ENCODE measurements at places on chromosomes 6 and 20. TPM values are rescaled to one million over a fixed set of nuclear protein-coding genes. Genes with fewer than 3 reads are reported as not detected.

DNA sequence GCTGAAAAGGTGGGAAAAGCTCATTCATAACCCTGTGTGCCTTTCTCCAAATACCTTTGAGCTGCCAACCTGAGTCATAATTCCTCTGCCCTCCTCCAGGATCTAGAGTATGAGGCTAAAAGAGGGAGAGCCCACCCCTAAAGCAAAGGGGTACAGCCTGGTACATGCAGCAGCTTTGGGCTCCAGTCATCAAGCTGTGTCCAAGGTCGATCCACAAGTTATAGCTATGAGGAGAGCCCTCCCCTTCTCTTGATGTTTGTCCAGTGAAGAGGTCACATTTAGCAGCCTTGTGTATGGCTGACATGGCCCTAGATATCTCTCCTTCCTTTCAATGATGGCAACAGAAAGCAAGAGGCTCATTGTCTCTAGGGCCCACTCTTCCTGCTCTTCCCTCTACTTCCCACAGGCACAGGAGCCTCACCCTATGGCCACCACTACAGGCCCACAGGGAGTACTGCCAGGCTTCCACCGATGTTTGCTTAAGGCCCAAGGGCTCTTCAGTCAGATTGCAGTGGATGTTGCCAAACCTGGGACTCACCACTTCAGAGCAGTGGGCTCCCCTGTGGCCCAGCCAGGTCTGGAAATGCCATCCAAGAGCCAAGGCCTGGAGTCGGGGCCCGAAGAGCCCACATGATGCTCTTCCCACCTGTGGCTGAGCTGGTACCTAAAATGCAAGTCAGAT, 176.8 kb downstream of the CD83 start:
- no peaks in the 10 kb centered on the region for H3K27me3 ChIP-seq
- no peak overlapping the region for H3K4me3 ChIP-seq
- no peaks in the 10 kb centered on the region for H3K36me3 ChIP-seq
- H3K27ac ChIP-seq, result no peak overlapping the region

DNA sequence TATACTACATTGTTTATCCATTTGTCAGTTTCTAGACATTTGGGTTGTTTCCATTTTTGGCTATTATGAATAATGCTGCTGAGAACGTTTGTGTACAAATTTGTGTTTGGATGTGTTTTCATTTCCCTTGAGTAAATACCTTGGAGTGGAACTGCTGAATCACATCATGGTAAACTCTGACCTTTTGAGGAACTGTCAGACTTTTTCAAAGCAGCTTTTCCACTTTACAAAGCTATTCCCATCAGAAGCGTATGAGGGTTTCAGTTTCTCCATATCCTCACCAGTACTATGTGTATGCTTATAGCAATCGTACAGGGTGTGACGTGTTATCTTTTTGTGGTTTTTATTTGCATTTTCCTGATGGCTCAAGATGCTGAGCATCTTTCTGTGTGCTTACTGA, 103.7 kb downstream of the MYO6 start:
- H3K4me3 ChIP-seq, result no peak overlapping the region
- no peak overlapping the region for H3K27ac ChIP-seq
- H3K27me3 ChIP-seq, result no peaks in the 10 kb centered on the region
- no peaks in the 10 kb centered on the region for H3K36me3 ChIP-seq
- no peak for DNase-seq
- H3K4me1 ChIP-seq, result peaks cover 23% of the 10 kb centered on the region

- no peaks in the 10 kb centered on the region for H3K27me3 ChIP-seq
- no peaks in the 10 kb centered on the region for H3K4me1 ChIP-seq
- H3K4me3 ChIP-seq, result no peak overlapping the region
- no peak for DNase-seq
- H3K27ac ChIP-seq, result no peak overlapping the region
- no peaks in the 10 kb centered on the region for H3K36me3 ChIP-seq
Measured at GRCh38 chr6:51536728-51537127, 550.7 kb downstream of the PKHD1 start.

GRCh38 chr6:12289365-12289919, 719 bp upstream of the EDN1 start:
- peak; percentile 18 for DNase-seq
- peaks cover 1% of the 10 kb centered on the region for H3K36me3 ChIP-seq
- peaks cover 29% of the 10 kb centered on the region for H3K4me1 ChIP-seq

GRCh38 chr20:8656335-8656734, 412.6 kb upstream of the PLCB4 start:
- no peak overlapping the region for H3K4me3 ChIP-seq
- no peak overlapping the region for H3K27ac ChIP-seq

DNA sequence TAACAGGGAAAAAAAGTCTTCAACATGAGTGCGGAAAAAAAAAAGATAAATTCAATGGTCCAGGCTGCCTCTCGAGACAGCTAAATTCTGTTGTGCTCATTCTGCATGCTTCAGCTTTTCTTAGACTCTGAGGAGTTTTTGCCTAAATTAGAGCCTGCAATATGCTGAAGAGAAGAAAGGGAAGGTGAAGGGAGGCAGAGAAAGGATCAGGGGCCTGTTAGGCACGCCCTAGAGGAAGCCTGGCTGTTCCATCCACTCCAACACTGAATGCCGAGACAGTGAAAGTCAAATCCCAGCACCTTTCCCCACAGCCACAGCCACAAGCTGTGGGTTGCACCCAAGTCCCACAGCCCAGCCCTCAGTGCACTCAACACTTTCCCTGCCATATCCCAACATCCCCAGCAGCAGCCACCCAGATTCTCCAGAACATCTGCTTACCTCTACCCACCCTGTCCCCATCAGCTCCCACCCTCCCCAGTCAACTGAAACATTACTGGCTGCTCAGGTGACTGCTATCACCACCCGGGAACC, 37.3 kb downstream of the PREX1 start:
- no peak overlapping the region for H3K27ac ChIP-seq
- no peak overlapping the region for H3K4me3 ChIP-seq
- peaks cover 6% of the 10 kb centered on the region for H3K27me3 ChIP-seq
- H3K4me1 ChIP-seq, result no peaks in the 10 kb centered on the region
- no peak for DNase-seq
- no peaks in the 10 kb centered on the region for H3K36me3 ChIP-seq

GRCh38 chr6:139390447-139390846, 16.0 kb upstream of the CITED2 start:
- H3K4me3 ChIP-seq, result no peak overlapping the region
- no peak for DNase-seq
- H3K27me3 ChIP-seq, result no peaks in the 10 kb centered on the region
- H3K36me3 ChIP-seq, result no peaks in the 10 kb centered on the region
- H3K27ac ChIP-seq, result no peak overlapping the region

GRCh38 chr6:44463728-44464450, 76.4 kb downstream of the CDC5L start:
- no peak overlapping the region for H3K4me3 ChIP-seq
- peaks cover 14% of the 10 kb centered on the region for H3K27me3 ChIP-seq
- H3K27ac ChIP-seq, result no peak overlapping the region
- no peaks in the 10 kb centered on the region for H3K36me3 ChIP-seq
- H3K4me1 ChIP-seq, result peaks cover 23% of the 10 kb centered on the region

- no peak overlapping the region for H3K4me3 ChIP-seq
- H3K27ac ChIP-seq, result no peak overlapping the region
- H3K27me3 ChIP-seq, result no peaks in the 10 kb centered on the region
- no peak for DNase-seq
- H3K36me3 ChIP-seq, result no peaks in the 10 kb centered on the region
Measured at GRCh38 chr6:6314596-6314995, 5.9 kb downstream of the F13A1 start.

DNA sequence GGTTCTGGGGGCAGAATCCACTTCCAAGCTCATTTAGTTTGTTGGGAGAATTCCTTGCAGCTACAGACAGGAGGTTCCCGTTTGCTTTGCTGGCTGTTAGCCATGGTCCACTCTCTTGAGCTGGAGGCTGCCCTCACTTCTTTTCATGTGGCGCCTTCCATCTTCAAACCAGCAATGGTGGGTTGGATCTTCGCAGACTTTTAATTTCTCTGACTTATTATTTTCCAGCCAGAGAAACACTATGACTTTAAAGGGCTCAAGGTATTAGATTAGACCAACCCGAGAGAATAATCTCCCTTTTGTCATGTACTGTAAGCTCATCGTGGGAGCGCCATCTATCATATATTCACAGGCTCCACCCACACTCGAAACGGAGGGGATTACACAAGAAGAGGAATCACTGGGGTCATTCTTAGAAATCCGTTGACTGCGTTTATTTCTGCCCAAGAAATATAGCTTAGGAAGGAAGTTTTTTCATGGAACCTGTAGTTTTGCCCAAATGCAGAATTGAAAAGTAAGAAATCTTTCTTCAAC, 38.9 kb downstream of the SAMD5 start:
- H3K36me3 ChIP-seq, result no peaks in the 10 kb centered on the region
- H3K4me1 ChIP-seq, result no peaks in the 10 kb centered on the region
- H3K27me3 ChIP-seq, result no peaks in the 10 kb centered on the region
- H3K4me3 ChIP-seq, result no peak overlapping the region
- no peak for DNase-seq
- H3K27ac ChIP-seq, result no peak overlapping the region

DNA sequence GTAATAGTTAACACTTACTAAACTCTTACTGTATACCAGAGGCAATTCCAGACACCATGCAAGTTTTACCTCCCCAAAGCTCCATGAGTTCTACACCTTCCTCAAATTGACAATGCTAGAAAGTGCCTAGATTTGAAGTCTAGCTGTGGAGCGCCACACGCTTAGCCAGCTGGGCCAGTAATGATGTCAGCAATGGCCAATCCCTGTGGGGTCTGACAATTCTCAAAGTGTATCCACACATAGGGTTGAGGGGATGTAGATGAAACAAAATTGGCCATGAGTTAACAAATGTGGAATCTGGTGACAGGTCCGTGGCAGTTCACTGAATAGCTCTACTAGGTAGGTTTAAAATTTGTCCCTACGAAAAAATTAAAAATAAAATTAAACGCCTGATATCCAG, 1.3 kb downstream of the ZNF343 start:
- H3K4me3 ChIP-seq, result peak overlapping the region; percentile 88
- H3K36me3 ChIP-seq, result no peaks in the 10 kb centered on the region
- no peak overlapping the region for H3K27ac ChIP-seq
- DNase-seq, result no peak

GRCh38 chr20:24745206-24745605, 203.9 kb upstream of the CST7 start:
- H3K27ac ChIP-seq, result no peak overlapping the region
- H3K27me3 ChIP-seq, result no peaks in the 10 kb centered on the region
- no peak for DNase-seq
- no peaks in the 10 kb centered on the region for H3K4me1 ChIP-seq
- no peaks in the 10 kb centered on the region for H3K36me3 ChIP-seq

- no peak overlapping the region for H3K4me3 ChIP-seq
- no peak for DNase-seq
- no peak overlapping the region for H3K27ac ChIP-seq
Measured at GRCh38 chr6:251920-252319, 40.4 kb upstream of the DUSP22 start.

DNA sequence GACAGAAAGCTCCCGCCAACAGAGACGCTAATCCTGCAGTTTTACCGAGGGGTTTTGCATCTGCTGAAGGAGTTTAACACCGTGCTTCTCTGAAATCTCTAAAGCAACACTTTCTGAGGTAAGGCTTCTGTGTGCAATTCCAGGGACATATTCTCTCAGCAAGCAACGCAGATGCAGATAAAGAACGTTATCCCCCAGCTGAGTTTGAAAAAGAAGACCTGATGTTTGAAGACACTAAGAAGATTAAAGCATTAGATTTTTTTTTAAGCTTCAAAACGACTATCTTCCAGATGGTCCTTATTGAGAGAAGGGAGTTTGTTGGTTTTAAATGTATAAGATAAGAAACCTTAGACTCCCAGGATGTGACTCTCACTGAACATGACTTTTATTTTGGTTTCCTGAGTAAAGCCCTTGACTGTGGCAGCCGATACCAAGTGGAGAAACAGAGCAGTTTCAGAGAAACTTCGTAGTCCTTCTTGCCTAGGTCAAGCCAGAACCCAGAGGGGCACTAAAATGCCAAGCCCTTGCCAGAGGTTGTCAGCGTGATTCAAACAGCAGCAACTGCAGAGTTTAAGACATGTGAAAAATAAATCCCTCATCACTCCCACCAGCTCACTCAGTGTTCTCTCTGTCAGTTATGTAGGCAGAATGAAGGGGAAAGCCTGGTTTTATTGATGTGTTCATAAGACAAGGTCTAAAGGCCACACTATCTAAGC, 353.3 kb upstream of the CNR1 start:
- no peaks in the 10 kb centered on the region for H3K27me3 ChIP-seq
- H3K4me1 ChIP-seq, result no peaks in the 10 kb centered on the region
- H3K36me3 ChIP-seq, result no peaks in the 10 kb centered on the region
- H3K27ac ChIP-seq, result no peak overlapping the region

DNA sequence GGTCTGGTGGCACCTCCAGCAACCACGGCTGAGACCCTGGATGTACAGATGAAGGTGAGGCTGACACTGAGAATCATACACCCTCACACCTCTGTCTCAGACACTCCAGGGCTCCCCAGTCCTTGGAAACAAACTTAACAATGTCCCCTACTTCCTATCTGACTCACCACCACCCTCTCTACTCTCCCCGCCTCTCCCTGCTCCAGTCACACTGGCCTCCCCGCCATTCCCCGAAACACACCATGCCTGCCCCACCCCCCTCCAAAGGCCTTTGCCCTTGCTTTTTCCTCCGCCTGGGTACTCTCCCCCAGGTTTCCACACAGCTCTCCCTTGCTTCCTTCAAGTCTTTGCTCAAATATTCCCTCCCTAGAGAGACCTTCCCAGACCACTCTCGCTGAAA, 16.3 kb downstream of the BPI start:
- H3K4me1 ChIP-seq, result no peaks in the 10 kb centered on the region
- H3K36me3 ChIP-seq, result no peaks in the 10 kb centered on the region
- H3K4me3 ChIP-seq, result no peak overlapping the region
- peaks cover 3% of the 10 kb centered on the region for H3K27me3 ChIP-seq
- H3K27ac ChIP-seq, result no peak overlapping the region

- peak; percentile 69 for DNase-seq
- H3K27ac ChIP-seq, result no peak overlapping the region
- no peak overlapping the region for H3K4me3 ChIP-seq
- no peaks in the 10 kb centered on the region for H3K4me1 ChIP-seq
Measured at GRCh38 chr6:122381494-122382265, 17.8 kb upstream of the HSF2 start.

- H3K27ac ChIP-seq, result no peak overlapping the region
- H3K4me3 ChIP-seq, result no peak overlapping the region
- no peaks in the 10 kb centered on the region for H3K27me3 ChIP-seq
- H3K36me3 ChIP-seq, result peaks cover 48% of the 10 kb centered on the region
- H3K4me1 ChIP-seq, result peaks cover 57% of the 10 kb centered on the region
- DNase-seq, result no peak
Measured at GRCh38 chr20:37989601-37990295, 43.5 kb downstream of the TTI1 start.

DNA sequence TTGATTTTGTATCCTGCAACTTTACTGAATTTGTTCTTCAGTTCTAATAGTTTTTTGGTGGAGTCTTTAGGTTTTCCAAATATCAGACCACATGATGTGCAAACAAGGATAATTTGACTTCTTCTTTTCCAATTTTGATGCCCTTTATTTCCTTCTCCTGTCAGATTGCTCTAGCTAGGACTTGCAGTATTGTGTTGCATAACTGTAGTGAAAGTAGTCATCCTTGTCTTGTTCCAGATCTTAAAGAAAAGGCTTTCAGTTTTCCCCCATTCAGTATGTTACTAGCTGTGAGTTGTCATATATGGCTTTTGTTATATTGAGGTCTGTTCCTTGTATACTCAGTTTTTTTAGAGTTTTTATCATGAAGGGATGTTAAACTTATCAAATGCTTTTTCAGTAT, 4.6 kb downstream of the MICB start:
- H3K27me3 ChIP-seq, result 0 out of 3 replicates have a peak, but pooled peaks cover 8% of the 10 kb centered on the region
- H3K36me3 ChIP-seq, result 0 out of 3 replicates have a peak, but pooled peaks cover under 1% of the 10 kb centered on the region
- H3K4me3 ChIP-seq, result no peak overlapping the region

The FAM217A gene
- not detected for total RNA-seq

The PDCD2 gene
- total RNA-seq, result 133 TPM

The HUS1B gene
- not detected for total RNA-seq

The MATN4 gene
- total RNA-seq, result not detected

The CDSN gene
- total RNA-seq, result not detected

The SLC52A3 gene
- not detected for total RNA-seq

The ZSWIM3 gene
- 7.3 TPM for total RNA-seq

The RAB23 gene
- 24.2 TPM for total RNA-seq

The LTB gene
- total RNA-seq, result 0.22 TPM
